Peyer's patch (tissue), 4 donors: ENCODE measurements at places on chromosomes 6 and 20. TPM values are rescaled to one million over a fixed set of nuclear protein-coding genes. Genes with fewer than 3 reads are reported as not detected.

DNA sequence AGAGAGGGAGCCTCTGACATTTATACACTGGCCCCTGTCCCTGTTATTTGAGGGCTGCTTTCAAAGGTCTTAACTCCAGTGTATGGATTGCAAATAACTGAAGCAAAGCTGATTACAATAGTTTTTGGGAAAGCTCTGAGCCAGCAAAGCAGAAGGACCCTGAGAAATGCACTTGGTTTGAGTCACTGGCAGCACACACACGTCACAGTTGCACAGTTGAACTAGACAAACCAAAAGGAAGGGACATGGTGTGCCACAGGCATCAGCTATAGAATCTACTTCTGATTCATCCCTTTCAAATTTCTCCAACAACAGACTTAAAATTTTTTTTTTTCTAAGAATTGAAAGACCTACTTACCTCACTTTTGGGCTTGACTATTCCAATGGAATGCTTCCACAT is 56.4 kb downstream of the SNRNP48 start:
- no peak for DNase-seq

GRCh38 chr20:4918473-4918872 is 82.8 kb downstream of the SLC23A2 start:
- no peak for DNase-seq

GRCh38 chr20:5991623-5992441 is 41.4 kb downstream of the MCM8 start:
- no peak for DNase-seq

GRCh38 chr20:32201977-32202363 is 5.6 kb downstream of the PLAGL2 start:
- no peak for DNase-seq

DNA sequence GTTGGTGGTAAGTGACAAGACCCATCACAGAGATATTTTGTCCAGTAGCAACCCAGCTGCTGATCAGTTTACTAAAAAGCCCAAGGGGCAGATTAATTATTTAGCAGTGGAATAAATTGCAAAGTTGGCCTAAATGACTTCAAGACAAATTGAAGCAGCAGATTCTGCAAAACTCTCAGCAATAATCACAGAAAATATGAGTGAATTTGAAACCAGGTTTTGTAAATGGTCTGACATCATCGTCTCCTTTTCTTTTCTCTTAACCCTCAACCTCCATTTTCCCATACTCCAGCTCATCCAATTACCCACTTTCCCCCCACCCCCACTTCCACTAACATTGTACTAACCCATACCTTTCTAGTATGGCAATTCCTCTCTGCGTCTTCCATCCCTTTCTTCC is 11.3 kb upstream of the PTPRK start:
- DNase-seq: no peak

DNA sequence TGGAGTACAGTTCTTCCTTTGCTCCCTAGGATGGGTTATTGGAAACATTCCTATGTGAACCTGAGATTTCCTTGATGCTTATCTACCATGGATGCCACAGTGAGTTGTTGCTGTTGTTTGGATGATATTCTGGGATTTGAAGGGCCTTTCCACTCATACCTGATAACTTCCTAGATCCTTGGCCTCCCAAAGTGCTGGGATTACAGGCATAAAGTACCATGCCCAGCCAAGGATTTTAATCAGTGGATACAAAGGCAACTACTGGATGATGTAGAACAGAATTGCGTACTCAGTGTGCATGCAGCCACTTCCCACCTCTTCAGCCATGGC is 20.0 kb downstream of the PPP1R16B start:
- no peak for DNase-seq

DNA sequence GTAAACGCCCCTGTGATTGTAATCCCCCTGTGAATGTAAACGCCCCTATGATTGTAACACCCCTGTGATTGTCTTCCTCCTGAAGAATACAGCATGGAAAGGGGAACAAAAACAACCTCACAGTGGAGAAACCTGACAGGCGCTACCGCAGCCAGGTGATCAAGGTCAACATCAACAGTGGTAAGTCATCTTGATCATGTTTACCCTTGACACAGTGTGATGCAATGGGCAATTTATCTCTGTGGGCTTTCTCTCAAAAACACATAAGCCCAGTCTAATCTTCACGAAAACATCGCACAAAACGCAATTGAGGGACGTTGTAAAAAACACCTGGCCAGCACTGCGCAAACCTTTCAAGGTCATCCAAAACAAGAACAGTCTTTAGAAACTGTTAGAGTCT is 277.2 kb downstream of the PRKN start:
- DNase-seq: no peak

- no peak for DNase-seq
Measured at GRCh38 chr20:38272961-38273360, 12.4 kb upstream of the KIAA1755 start.

- no peak for DNase-seq
Measured at GRCh38 chr6:1255636-1256365, 56.1 kb upstream of the FOXQ1 start.

- no peak for DNase-seq
Measured at GRCh38 chr6:32974016-32974333, 5.6 kb downstream of the BRD2 start.

DNA sequence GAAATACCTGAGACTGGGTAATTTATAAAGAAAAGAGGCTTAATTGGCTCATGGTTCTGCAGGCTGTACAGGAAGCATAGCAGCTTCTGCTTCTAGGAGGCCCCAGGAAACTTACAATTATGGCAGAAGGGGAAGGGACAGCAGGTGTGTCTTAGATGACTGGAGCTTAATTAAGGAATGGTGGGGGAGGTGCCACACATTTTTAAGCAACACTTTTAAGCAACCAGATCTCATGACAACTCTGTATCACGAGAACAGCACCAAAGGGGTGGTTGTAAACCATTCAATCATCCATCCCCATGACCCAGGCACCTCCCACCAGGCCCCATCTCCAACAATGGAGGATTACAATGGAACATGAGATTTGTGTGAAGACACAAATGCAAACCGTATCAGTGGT is 26.9 kb downstream of the FIG4 start:
- no peak for DNase-seq

DNA sequence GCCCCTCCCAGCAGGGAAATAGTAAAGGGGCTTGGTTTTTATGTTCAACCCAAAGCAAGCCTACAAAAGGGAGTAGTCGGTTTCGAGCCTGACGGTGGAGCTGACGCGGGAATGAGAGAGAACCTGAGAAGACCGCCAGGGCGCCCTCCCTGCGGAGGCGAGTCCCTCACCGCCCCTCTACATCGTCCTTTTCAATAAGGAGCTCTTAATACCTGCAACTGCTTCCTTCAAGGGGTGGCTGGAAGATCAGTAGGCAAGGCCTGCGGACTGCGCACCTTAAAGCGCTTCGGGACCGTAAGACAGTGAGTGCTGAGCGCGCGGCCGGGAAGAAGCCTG is 709 bp upstream of the ZNF76 start:
- DNase-seq: no peak

DNA sequence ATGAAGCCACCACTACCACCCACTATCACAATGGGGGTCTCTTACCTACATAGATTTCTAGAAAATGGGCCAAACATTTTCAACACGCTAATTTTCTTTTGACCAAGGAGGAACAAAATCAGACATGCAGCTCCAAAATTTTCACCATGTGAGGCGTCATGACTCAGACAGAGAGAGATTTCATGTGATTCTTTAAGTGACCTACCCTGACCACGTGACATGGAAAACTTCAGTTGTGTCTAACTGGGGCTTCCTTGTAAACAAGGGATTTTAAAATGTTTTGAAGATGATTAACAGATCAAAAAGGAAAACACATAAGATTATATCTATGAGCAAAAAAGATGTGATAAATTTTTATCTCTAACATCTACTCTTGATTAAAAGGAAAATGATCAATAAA is 199.2 kb downstream of the TBXT start:
- DNase-seq: no peak

DNA sequence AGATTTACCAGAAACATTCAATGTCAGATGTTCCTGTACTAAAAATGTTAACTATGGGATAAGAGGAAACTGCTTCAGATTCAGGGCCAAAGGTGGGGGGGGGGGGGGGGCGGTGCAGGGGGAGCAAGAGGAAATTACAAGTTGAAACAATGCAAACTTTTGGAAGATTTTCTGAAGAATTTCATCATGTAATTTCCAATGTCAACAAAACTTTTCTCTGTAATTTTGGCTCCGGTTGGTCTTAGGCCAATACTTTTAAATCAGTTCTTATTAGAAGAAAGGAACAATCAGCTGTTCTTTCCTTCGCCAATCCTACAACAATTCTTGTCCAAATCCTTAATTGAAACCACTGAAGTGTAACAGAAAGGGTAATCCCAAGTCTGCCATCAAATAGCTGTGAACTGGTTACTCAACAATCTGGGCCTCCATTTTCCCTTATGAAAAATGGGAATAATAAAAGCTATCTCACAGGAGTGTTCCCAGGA is 13.1 kb downstream of the UQCC1 start:
- DNase-seq: no peak

- DNase-seq: no peak
Measured at GRCh38 chr20:20823476-20823881, 111.0 kb upstream of the RALGAPA2 start.

GRCh38 chr6:13917141-13917540 is 7.6 kb upstream of the RNF182 start:
- DNase-seq: no peak

DNA sequence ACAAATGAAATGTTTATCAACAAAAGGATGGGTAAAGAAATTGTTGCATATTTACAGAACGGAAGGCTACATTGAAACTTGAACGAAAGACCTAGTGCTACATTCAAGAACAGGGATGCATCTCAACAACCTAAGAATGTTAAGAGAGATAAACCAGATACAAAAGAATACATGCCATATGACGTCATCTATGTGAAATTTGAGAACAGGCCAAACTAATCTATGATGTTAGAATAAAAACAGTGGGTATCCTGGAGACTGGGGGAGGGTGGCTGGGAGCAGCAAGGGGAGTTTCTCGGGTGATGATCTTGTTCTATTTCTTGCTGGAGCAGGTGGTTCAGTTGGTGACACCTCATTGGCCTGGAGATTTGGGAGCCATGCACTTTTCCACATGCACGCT is 81.5 kb downstream of the SULF2 start:
- no peak for DNase-seq

DNA sequence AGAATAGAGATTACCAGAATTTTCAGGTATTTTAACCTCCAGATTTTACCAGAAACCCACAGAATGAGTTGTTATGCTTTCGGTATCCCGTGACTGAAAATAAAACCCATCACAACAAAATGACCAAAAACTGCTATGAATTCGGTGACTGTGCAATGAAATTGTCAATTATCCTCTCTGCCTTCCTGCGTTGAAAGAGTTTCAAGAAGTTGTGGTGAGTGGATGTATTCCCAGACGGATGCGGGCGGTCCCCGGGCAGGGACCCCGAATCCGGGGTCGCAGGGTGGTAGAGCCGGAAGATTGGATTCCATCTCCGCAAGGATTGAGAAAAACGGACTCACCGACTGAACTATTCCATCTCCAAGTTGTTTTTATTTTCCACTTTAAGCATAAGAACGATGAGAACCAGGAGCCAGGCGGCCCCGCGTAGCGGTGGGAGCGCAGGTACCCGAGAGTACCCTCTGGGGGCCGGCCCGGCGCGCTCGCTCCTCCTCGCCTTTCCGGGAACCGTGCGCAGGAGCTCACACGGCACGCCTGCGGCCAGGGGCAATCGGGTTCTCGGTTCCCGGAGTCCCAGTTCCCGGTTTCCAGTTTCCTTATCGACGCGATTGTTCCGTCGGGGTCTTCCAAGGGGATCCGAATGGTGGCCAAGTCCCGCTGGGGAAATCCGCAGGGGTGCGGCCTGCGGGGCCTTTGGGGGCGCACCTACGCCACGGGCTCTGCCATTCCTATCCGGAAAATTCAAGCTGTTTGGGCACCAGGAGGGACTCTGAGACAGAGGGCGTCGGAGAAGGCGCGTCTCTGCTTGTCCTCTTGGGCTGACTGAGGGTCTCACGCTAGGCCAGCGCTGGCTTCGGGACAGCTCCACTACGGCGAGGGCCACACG is 104.9 kb upstream of the PRDM1 start:
- peak; percentile 51 for DNase-seq

- DNase-seq: no peak
Measured at GRCh38 chr6:15452182-15452941, 206.5 kb downstream of the JARID2 start.

DNA sequence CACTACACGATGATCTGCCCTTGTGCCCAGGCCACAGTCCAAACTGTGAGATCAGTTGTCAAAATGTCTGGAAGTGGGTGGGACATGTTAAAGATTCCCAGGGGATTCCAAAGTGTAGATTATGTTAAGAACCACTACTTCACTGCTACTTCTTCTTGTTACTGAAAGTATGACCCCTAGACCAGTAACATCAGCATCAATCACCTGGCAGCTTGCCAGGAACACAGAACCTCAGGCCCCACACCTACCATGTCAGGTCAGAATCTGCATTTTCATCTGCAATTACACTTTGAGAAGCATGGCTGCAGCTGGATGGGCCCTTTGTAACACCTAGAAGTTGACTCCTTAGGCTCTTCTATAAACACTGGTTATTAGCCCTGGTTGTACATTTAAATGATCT is 36.1 kb downstream of the RFPL4B start:
- DNase-seq: no peak

DNA sequence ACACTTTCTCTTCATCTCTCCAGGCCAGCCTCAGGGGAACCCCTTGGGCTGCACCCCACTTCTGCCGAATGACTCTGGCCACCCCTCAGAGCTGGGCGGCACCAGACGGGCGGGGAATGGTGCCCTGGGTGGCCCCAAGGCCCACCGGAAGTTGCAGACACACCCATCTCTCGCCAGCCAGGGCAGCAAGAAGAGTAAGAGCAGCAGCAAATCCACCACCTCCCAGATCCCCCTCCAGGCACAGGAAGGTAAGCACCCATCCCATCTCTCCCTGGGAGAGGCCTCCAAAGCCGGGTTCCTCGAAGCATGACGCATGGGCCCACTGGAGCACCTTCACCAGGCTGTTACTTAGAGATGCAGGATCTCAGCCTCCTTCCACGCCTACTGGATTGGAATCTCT is 11.3 kb downstream of the MDFI start:
- DNase-seq: no peak

- no peak for DNase-seq
Measured at GRCh38 chr6:37493661-37493995, 6.1 kb downstream of the CCDC167 start.

The ZNF311 gene
- 1.3 TPM for total RNA-seq

The PTGIS gene
- total RNA-seq: 9.5 TPM

The ZNF831 gene
- total RNA-seq: 1.7 TPM

The ZC3H12D gene
- total RNA-seq: 7.8 TPM

The ALDH8A1 gene
- 0.57 TPM for total RNA-seq

The PRDM13 gene
- total RNA-seq: not detected

The ARFGEF2 gene
- total RNA-seq: 40.9 TPM

The RAET1L gene
- not detected for total RNA-seq
